ENCODE measurements at places on chromosomes 1 and 21. TPM values are rescaled to one million over a fixed set of nuclear protein-coding genes. Genes with fewer than 3 reads are reported as not detected.

DNA sequence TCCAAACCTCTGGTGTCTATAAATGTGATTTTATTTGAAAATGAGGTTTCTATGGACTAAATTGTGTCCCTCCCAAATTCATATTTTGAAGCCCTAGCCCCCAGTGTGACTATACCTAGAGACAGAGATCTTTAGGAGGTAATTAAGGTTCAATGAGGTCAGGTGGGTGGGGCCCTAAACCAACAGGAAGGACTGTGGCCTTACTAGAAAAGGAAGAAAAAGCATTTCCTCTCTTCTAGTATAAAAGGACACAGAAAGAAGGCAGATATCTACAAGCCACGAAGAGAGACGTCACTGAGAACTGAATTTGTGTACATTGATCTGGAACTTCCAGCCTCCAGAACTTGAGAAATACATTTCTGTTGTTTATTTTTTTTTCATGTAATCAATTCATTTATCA, 123.1 kb upstream of the RUNX1 start:
- peak; percentile 30 for DNase-seq
- no peaks in the 10 kb centered on the region for H3K27me3 ChIP-seq
- H3K36me3 ChIP-seq = peaks cover 15% of the 10 kb centered on the region
- peaks cover 33% of the 10 kb centered on the region for H3K4me1 ChIP-seq
- H3K4me3 ChIP-seq = peak overlapping the region; percentile 39
- peak overlapping the region; percentile 68 for H3K27ac ChIP-seq

DNA sequence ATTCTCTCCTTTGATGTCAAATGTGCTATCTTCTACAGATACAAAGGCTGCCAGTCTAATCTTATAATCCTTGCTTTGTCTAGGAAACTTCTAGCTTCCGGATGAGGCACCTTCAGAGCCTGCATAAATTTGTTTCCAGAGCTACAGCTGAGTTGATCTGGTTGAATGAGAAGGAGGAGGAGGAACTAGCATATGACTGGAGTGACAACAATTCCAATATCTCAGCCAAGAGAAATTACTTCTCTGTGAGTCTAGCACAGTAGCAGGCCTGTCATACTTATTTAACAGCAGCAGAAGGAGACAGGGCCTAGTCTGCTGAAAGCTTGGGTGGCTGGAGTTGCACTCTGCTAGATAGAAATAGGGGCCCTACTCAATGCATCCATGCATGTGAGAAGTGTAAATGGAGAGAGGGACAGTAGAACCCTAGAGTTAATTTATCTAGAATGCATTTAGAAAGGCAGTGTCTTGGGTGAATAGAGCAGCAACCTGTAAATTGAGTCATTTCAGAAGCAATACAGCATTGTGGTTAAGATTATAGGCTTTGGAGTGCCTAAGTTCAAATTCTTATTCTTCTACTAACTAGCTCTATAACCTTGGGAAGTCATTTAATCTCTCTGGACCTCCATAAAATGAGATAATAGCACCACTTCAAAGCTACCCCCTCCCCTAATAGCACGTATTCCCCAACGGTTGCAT, 89.0 kb downstream of the MACF1 start:
- no peak overlapping the region for H3K4me3 ChIP-seq
- no peak overlapping the region for H3K27ac ChIP-seq
- H3K36me3 ChIP-seq = peaks cover 56% of the 10 kb centered on the region
- no peak for DNase-seq
- H3K4me1 ChIP-seq = peaks cover 3% of the 10 kb centered on the region

DNA sequence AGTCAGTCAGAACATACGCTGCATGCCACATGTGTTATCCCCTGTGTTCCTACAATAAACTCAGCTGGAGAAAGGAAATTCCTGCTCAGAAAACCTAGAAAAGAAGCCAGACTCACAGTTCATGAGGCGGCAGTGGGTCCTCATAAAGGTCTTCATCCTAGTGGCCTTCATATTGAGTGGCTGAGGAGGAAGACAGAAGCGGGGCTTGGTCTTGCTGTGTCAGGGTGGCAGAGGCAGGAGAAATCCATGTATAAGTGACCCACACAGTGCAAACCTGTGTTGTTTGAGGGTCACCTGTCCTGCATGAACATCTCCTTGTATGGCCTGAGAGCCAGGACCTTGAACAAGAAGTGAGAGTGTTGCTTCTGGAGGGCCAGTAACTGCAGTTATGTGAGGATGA, 4.0 kb upstream of the WNT3A start:
- peaks cover 1% of the 10 kb centered on the region for H3K4me1 ChIP-seq
- H3K27me3 ChIP-seq = peaks cover 44% of the 10 kb centered on the region
- H3K4me3 ChIP-seq = no peak overlapping the region
- no peaks in the 10 kb centered on the region for H3K36me3 ChIP-seq

DNA sequence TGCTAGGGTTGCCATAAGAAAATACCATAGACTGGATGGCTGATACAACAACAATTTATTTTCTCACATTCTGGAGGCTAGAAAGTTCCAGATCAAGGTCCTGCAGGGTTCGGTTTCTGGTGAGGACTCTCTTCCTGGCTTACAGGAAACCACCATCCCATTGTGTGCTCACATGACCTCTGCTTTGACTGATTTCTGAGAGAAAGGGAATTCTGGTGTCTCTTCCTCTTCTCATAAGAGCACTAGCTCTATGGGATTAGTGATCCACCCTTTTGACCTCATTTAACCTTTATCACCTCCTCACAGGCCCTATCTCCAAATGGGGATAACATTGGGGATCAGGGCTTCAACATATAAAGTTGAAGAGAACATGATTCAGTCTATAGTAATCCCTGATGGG, 47.5 kb downstream of the MRPL39 start:
- H3K36me3 ChIP-seq = peaks cover 8% of the 10 kb centered on the region
- no peak overlapping the region for H3K27ac ChIP-seq
- H3K27me3 ChIP-seq = no peaks in the 10 kb centered on the region
- no peak for DNase-seq
- no peak overlapping the region for H3K4me3 ChIP-seq
- peaks cover 31% of the 10 kb centered on the region for H3K4me1 ChIP-seq

DNA sequence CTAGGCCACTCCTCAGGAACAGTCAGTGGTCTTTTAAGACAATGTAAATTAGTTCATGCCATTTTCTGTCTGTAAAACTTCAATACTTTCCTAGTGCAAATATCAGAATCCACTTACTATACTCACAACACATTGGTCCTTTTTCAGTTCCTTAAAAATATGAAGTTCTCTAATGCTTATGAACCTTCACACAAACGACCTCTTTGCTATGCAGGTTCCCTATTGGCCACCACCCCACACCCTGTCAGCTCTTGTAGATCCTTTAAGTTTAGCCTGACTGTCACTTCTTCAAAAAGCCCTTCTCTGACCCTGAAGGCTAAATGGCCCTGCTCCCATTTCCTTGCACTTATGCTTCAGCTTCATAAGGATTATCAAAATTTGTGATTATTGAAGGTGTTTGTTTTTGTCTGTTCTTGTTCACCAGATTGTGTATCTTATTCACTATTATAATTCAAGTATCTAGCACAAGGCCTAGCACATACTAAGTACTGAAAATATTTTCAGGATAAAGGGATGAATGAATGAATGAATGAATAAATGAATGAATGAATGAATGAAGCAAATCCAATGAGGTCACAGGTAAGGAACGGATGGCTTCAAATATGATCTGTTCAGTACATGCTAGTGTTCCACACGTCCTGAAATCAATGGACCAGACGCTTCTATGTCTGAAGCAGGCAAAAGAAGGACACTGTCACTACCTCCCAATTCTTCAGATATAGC, 373.9 kb downstream of the VAV3 start:
- DNase-seq = no peak
- no peaks in the 10 kb centered on the region for H3K27me3 ChIP-seq
- H3K4me1 ChIP-seq = peaks cover 2% of the 10 kb centered on the region
- H3K27ac ChIP-seq = no peak overlapping the region

GRCh38 chr1:200139661-200140250, 112.2 kb downstream of the NR5A2 start:
- no peak for DNase-seq
- no peak overlapping the region for H3K27ac ChIP-seq
- no peaks in the 10 kb centered on the region for H3K27me3 ChIP-seq
- H3K4me1 ChIP-seq = no peaks in the 10 kb centered on the region

DNA sequence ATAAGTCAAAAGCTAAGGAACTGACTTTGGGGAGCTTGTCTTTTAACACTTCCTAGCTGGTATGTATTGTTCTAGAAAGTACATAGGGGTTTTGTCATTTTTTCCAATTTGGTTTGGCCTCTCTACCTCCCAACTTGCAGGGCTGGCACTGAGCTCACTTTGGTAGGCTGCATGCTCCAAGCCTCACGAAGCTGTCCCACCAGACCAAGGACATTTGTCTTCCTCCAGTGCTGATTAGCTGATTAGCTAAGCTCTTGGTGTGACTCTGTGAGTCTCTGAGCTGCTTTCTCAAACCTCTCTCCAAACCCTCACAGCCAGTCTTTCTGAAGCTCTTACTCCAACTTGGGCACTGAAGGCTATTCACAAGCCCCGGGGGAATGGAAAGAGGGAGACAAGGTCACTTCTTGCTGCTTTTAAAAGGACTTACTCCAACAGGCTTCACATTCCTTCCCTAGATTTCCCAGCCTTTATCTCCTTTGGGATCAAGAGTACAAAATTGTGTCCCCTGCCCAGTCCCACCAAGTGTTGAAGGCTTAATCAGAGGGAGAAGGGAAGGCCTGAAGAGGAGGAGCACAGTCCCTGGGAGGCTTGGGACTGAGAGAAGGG, 893 bp upstream of the CFAP45 start:
- H3K4me1 ChIP-seq = no peaks in the 10 kb centered on the region
- H3K4me3 ChIP-seq = no peak overlapping the region
- H3K36me3 ChIP-seq = peaks cover 3% of the 10 kb centered on the region
- DNase-seq = no peak
- H3K27ac ChIP-seq = no peak overlapping the region

DNA sequence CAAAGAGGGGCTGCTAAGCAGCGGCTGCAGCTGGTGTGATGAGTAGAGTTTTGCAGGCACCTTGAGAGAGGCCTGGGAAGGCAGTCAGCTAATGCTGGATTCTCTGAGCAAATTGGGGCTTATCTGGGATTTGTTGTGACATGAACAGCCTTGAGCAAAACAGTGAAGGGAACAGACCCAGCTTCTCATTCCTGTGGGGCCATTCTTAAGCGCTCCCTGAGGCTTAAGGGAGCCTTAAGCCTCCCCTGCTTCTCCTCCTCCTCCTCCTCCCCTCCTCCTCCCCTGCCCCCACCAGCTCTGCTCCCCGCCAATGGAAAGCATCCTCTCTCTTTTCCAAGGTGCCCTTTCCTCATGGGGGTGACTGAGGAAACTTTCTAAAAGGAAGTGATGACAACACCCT, 21.3 kb downstream of the HMGCS2 start:
- H3K27ac ChIP-seq = no peak overlapping the region
- H3K4me1 ChIP-seq = peaks cover 10% of the 10 kb centered on the region
- H3K4me3 ChIP-seq = no peak overlapping the region
- H3K27me3 ChIP-seq = peaks cover 28% of the 10 kb centered on the region
- peaks cover 4% of the 10 kb centered on the region for H3K36me3 ChIP-seq

GRCh38 chr1:230809256-230809990, 58.9 kb downstream of the C1orf198 start:
- no peak overlapping the region for H3K4me3 ChIP-seq
- H3K27me3 ChIP-seq = peaks cover 14% of the 10 kb centered on the region
- no peaks in the 10 kb centered on the region for H3K4me1 ChIP-seq

DNA sequence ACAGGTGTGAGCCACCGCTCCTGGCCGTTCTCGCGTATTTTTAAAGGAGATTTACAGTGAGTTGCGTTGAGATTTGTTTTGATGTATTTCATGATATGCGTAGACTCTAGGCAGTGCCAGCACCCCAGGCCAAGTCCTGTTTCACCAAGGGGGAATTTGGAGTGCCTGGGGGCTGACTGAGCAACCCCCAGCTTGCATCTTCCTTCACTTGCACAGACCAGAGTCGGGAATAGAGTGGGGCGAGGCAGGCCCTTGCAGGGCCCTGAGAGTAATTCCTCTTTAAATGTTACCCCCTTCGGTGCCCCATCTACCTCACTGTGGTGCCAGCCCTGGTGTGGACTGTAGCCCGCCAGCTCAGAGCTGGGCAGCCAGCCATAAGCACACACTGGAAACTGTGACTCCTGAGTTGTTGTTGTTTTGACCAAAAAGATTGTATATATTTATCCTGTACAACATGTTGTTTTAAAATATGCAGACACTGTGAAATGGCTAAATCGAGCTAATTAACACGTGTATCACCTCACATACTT, 269.5 kb downstream of the NPHP4 start:
- no peaks in the 10 kb centered on the region for H3K36me3 ChIP-seq
- no peak overlapping the region for H3K27ac ChIP-seq
- no peak for DNase-seq
- H3K27me3 ChIP-seq = peaks cover 2% of the 10 kb centered on the region

AXDND1 gene
- total RNA-seq = 0.85 TPM

CRABP2 gene
- 0.80 TPM for total RNA-seq

SPRR2A gene
- not detected for total RNA-seq

HES2 gene
- total RNA-seq = 0.34 TPM

PEF1 gene
- total RNA-seq = 47.2 TPM

EYA3 gene
- total RNA-seq = 27.0 TPM

Measured in activated naive CD8-positive, alpha-beta T cell treated with anti-CD3 and anti-CD28 coated beads, Interleukin-2, amount 10 ng/mL, durations not matched to agents 7 days and 5 days (primary cell).